ENCODE measurements at places on chromosomes 7 and 10.
A peak's percentile ranks its signal among the peaks of the same experiment; 100 is the strongest.

- no peak for DNase-seq
Observed at GRCh38 chr10:76012716-76013327, 581.4 kb downstream of the LRMDA start.

GRCh38 chr7:129199406-129199805 is 11.0 kb downstream of the SMO start:
- no peak for DNase-seq

DNA sequence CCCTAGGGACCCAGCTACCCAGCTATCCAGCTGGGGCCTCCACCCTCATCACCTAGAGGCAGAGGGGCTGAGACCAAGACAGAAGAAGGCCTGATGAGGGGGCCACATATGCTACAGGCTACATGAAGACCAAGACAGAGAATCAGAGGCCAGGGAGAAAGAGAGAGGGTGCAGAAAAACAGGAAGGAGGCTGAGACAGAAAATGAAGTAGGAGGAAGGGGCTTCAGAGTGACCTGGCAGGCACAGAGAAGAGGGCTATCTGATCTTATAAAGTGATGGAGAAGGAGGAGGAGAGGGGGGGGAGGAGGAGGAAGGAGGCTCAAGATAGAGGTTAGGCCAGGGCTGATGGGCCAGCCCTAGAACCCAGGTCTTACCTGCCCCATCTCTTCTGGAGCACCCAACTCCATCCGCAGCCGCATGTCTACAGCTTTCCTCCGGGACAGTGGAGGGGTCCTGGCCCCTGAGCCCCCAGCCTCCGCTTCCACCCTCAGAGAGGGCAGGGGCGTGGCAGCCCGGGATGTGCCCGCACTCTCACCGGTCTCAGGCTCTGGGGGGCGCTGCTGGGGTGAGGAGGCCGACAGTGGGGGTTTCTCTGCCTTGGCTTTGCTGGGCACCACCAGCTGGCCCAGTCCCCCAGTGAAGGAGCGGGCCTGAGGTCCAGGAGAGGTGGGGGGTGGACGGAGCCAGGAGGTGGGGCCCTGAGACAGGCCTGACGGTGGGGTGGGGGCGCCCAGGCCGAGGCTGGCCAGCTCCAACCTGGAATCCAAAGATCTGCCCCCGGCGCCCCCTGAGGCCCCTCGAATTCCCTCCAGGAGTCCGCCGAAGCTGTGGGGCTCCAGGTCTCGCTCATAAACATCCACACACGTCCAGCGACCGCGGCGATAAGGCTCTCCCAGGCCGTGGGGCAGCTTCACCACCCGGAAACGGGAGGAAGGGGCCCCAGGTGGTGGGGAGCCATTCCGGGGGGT is 1.8 kb downstream of the TSC22D4 start:
- DNase-seq: no peak

GRCh38 chr10:971150-971542 is 17.1 kb upstream of the GTPBP4 start:
- DNase-seq: no peak

GRCh38 chr10:89646889-89647657 is 2.0 kb upstream of the PANK1 start:
- no peak for DNase-seq

DNA sequence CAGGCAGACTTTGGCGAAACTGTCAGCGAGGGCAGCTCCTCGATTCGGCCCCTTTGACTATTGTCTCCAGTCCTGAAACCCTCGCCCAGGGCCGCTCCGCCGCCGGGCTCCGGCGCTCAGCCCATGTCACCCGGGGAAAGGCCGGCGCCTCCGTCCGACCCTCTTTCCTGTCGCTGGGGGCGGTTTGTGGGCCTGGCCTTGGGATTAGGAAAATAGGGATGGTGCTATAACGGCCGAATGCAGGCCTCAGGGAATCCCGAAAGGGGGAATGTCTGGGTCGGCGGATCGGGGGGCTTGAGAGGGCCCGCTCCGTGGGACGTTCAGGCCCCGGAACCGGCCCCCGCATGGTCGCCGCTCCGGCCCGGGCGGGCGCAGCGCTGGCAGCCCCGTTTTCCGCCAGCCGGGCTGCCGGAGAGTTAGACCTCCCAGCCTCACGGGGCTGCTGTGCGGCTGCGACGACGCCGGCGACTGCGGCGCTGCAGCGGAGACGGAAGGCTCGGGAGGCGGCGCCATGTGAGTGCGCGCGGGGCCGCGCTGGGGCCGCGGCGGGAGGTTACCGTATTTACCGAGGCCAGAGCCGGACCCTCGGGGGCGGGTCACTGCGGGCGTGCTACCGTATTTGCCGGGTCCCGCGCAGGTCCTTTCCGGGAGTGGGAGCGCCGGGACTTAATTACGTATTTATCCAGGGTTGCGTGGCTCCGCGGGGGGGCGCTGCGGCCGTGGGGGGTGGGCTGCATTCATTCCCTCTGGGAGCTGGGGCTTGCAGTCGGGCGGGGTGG is 25.9 kb downstream of the ZNF775 start:
- peak; percentile 55 for DNase-seq

- no peak for DNase-seq
Observed at GRCh38 chr7:17311952-17312351, 13.5 kb downstream of the AHR start.

DNA sequence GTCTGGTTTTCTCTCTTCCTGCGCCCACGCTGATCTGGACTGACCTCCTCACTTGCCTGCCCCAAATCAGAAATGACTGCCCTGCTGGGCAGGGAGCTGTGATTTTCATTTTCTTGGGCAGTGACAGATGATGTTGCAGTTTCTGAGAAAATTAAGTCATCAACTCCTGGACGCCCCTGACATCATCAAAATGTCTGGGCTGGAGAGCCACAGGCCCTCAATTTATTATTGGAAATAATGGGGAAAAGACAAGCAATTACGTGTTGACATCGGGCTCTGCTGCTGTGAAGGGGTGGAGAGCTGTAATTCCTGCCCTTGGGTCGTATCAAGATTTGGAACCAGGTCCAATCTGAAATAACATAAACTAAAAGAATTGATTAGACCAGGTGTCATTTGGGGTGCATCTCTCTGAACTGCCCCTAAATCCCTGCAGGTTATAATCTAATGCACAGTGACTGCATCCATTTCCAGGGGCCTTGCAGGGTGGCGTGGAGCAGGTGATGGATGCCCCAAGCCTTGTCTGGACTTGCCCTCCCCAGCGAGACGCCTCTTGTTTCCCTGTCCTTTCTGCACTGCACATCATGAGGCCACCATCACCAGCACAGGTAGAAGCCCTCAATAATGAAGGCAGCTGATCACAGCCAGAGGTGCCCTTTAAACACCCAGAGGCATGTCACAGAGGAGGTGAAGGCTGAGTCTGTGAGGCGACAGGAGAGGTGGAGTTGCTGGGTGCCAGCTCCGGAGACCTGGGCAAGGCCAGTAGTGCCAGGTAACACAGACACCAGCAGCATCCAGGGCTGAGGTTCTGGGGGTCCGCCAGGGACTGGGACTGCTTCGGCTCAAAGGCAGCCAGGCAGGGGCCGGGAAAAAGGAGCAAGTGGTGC is 98.7 kb downstream of the HTR5A start:
- DNase-seq: no peak

GRCh38 chr7:152894295-152895170 is 135.0 kb downstream of the ACTR3B start:
- peak; percentile 14 for DNase-seq

GRCh38 chr10:88114368-88114767 is 250.9 kb downstream of the PTEN start:
- DNase-seq: no peak

DNA sequence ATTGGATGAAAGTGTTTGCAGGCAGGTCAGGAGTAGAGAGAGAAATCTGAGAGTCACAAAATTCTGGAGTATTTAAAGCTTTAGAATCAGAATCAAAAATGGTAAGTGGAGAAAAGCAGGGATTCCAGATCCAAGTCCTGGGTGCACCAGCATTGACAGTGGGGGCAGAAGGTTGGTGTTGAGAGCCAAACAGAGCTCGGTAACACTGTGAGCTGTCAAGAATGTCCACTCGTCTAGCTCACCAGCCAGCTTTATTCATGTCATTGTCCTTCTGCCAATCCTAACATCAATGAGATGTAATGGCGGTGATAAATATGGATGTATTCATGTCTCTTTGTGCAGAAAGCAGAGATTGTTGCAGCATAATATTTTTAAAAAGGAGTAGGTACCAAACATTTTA is 128.8 kb downstream of the KLF6 start:
- no peak for DNase-seq

DNA sequence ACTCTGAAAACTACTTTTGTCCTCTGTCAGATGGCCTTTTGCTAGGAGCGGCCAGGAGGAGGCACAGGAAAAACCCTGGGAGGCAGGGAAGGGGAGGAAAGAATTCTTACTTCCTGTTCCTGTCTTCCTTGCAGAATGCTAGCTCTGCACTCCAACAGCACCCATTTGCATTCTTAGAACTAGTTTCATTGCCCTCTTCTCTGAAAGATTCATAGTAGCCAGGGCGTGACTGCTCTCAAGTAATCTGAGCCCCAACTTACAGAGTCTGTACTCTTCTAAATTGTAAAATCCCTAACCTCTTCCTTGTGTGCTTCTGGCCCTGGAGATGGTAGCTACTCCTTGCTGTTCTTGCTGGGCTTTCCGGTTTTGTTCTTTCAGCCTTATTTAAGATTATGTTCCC is 75.3 kb upstream of the STEAP1 start:
- no peak for DNase-seq

- no peak for DNase-seq
Observed at GRCh38 chr10:79274279-79275104, 72.8 kb upstream of the PPIF start.

DNA sequence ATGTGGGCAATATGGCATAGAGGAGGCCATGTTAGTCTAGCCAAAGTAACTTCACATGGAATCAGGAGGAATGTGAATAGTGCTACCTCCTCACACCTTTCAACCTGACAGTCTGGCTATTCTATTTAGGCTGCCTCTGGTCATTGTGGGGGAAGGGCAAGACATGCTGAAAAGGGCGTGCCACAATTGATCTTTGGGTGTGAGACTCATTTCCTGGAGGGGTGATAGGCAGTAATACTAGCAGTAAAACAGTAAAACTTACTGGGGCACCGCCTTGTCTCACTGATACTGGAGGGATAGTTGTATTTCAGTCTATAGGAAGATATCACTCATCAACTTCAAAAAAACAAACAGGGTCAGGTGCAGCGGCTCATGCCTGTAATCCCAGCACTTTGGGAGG is 88.7 kb downstream of the TMEM168 start:
- DNase-seq: no peak

DNA sequence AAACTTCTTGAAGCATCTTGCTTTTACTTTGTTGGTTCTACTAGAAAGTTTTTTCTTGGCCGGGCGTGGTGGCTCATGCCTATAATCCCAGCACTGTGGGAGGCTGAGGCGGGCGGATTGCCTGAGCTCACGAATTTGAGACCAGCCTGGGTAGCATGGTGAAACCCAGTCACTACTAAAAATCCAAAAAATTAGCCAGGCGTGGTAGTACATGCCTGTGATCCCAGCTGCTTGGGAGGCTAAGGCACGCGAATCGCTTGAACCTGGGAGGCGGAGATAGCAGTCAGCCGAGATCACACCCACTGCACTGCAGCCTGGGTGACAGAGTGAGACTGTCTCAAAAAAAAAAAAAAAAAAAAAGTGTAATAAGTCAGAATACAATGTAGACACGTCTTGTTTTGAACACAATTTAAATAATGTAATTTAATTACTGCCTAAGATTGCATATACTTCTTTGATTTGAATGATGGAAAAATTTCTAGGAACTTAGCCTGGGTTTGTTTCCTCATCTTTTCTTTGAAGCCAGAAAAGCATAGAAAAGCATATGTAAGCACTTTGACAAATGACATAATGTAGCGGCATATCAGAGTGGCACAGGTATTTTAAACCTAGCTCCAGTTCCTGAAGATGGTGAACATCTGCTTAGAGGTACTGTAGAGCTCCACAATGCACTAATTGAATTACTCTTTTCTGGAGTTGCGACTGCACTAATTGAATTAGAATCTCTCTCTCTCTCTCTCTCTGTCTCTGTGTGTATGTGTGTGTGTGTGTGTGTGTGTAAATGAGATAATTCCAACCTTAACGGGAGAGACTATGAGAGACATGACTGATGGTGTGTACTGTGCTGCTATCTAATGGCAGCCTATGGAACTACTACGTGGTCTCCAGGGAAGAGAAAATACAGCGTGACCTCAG is 87.8 kb downstream of the BTRC start:
- no peak for DNase-seq

GRCh38 chr7:34330308-34330707 is 327.7 kb upstream of the NPSR1 start:
- no peak for DNase-seq

- DNase-seq: no peak
Observed at GRCh38 chr10:21482821-21483220, 42.7 kb downstream of the SKIDA1 start.

GRCh38 chr7:34296663-34297062 is 361.4 kb upstream of the NPSR1 start:
- no peak for DNase-seq

DNA sequence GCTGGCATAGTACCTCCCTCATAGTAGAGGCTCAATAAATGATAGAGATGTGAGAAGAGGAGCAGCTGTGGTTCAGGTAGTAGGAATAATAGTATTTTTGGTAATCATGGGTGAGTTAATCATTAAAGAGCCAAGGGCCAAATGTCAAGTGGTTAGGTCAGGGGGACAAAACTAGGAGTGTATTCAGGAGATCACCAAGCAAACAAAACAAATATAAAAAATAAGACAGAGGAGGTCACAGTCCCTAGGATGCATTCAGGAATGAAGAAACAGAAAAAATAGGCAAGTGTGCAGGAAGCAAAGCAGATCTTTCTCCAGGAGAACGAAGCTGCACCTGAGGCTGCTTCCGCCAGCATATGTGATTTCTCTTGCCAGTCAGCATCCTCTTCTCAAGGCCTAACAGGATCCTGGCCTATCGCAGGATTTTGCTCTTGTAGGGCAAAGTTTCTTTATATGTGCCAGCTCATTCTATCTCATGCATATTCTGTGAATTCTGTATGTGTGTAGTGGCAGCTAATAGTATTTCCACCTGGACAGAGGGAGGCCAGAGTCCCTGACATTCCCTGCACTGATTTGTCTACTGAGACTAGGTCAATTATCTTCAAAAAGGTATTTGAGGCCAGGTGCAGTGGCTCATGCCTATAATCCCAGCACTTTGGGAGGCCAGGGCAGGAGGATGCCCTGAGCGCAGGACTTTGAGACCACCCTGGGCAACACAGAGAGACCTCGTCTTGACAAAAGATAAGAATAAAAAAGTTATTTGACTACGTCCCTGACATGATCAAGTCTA is 82.7 kb downstream of the AKR1D1 start:
- DNase-seq: no peak

DNA sequence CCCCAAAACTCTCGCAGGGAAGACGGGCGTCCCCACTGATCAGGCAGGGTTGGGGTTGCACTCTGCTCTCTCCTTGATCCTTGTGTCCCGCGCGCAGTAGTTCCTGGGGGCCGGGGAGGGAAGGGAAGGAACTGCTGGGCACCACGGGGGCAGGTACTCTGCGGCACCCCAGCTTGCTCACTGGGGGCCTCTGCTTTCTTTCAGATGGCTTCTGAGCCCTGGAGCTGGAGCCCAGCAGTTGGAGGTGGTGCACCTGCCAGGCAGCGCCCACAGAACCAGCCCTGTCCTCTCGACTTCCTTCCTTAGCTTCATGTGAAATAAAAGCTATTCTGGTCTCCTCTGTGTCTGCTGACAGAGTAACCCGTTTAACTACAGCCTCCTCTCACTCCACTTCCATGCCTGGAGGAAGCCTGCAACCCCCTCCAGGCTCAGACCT is 12.2 kb downstream of the PLAC9 start:
- DNase-seq: no peak
